ENCODE measurements at places on chromosomes 5 and 9.
A peak's percentile ranks its signal among the peaks of the same experiment; 100 is the strongest.

DNA sequence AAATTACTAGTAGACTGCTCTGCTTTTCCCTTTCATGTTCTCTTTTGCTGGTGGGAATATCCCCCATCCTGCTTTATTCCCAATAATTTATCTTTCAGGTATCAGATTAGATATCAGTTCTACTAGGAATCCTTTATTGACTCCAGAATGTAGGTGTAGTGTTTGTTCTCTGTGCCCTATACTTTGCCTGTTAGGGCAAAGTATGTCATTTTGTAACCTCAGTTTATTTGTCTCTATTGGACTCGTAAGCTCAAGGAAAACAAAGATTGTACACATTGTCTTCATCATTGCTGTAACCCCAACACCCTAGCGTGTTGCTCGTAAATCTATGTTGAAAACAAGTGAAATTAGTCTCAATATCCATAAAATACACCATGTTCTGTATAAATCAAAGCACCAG, 190.5 kb downstream of the COMMD10 start:
- DNase-seq, result no peak

DNA sequence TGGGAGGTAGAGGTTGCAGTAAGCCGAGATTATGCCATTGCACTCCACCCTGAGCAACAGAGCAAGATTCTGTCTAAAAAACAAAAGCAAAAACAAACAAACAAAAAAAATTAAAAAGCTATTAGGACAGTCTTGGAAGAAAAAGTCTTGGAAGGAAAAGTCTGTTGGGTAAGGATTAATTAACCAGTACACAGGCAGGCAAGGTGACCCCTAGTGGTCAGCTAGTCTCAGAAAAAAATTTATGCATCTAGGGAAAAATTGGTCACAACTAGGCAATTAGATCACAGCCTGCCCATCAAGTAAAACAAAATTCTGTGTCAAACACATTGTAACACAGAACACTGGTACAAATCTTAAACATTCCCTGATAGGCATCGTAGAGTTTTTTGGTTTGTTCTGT, 6.7 kb upstream of the ANKRD18B start:
- no peak for DNase-seq

DNA sequence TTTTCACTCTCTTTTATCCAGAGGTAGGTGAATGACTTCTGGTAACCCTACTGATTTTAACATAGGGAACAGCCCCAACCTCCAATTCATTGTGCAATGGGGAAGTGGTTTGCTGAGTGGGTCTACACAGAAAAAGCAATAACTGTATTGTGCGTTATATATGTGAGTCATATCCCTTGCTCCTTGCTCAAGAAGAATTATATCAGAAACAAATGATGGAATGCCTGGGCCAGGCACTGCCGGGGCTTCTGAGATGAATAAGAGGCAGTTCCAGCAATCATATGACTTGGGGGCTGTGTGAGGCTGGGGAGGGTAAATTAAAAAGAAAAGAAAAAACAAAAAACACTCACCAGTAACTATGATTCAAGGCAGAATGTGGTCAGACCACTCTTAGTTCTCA, 79.2 kb upstream of the ABCA1 start:
- no peak for DNase-seq

DNA sequence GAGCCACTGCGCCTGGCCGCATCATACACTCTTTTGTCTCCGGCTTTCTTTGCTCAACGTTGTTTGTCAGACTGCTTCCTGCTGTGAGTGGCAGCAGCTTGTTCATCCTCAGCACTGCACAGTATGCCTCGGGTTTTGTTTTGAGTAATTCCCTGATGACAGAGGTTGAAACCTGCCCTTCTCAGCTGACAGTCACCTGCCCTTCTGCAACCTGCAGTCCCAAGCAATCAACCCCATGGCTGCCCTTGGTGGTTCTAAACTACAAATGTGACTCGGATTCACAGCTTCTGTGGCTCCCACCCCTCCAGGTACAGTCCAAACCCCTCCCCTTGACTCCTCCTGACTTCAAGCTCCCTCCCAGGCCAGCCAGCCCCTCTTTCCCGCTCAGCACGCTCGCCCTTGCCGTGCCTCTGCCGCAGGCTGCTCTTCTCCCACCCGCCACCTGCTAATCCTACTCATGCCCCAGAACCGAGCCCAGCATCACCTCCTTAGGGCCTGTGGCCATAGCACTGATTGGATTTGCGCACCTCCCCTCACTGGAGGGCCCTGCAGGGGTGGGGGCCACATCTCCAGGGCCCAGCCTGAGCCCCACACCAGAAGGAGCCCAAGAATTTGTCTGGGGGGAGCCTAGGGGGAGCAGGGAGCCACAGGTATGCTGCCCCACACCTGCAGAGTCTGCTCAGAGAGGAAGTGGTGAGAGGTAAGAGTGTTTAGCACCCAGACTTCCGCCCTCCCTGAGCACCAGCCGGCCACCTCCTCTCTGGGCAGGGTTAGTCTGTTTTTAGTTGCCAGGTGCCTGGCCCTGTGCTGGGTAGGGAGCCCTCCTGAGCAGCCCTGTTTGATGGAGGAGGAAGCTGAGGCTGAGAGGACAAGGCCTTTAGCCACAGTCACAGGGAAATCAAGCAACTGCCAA, 10.1 kb downstream of the EEIG1 start:
- peak; percentile 78 for DNase-seq

- no peak for DNase-seq
Measured at GRCh38 chr5:14595189-14595588, 13.6 kb downstream of the OTULINL start.

- DNase-seq, result no peak
Measured at GRCh38 chr5:91643797-91644196, 260.7 kb upstream of the ARRDC3 start.

GRCh38 chr5:149185067-149185466, 43.8 kb downstream of the ABLIM3 start:
- no peak for DNase-seq

DNA sequence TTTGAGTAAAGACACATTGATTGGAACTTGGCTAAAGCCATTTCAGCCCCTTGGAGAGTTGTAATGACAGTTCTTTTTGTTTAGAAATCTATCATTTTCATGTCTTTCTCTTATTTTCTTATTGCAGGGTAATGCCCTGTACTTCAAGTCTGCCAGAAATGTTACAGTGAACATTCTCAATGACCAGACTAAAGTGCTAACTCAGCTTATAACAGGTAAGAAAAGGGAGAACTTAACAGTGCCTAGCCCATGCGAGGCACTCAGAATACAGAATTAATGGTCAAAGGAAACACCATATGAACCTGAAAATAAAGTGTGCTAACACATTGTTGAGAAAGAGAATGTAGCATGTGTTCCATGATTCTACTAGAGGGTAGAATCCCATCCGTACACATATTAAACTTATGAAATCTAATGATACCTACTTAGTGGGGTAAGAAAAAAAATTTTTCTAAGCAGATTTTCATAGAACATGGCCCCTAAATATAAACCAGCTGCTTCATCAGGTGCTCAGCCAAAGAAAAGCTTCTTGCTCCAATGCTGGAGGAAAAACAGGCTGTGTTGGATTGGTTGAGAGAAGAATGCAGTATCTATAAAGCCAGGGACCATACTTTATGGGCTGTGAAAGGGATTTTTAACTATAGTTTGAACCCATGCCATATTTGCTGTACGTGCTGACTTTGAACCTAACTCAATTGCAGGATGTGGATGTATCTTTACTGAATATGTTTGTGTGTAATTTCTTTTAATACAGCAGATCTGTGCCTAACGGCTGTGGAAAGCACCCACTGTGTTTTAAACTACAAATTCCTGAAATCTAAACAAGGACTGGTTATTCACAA, 260.8 kb upstream of the PPP1R2B start:
- no peak for DNase-seq

- no peak for DNase-seq
Measured at GRCh38 chr5:62260513-62260912, 45.5 kb upstream of the KIF2A start.

DNA sequence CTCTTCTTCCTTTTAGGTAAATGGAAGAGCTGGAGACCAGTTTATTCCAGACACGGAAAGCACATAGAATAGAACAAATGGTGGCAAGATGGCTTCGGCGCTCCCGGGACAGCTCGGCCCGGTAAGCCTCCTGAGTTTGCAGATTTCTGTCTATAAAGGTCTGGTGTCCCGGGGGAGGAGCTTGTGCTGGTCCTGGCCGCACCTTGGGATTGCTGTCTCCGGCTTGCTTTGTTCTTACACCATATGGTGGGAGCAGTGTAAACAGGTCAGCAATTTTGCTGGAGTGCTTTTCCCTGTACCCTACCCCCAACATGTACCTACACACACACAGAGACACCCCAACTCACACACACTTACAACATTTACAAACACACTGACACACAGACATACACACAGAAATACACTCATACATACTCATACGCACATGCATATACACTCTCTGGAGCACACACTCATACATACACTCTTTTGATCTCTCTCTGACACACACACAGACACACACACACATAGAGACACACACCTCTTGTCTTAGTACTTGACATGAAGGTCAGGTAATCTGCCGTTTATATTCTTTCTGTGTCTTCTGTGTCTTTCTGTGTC, 42.0 kb downstream of the FRMPD1 start:
- no peak for DNase-seq

DNA sequence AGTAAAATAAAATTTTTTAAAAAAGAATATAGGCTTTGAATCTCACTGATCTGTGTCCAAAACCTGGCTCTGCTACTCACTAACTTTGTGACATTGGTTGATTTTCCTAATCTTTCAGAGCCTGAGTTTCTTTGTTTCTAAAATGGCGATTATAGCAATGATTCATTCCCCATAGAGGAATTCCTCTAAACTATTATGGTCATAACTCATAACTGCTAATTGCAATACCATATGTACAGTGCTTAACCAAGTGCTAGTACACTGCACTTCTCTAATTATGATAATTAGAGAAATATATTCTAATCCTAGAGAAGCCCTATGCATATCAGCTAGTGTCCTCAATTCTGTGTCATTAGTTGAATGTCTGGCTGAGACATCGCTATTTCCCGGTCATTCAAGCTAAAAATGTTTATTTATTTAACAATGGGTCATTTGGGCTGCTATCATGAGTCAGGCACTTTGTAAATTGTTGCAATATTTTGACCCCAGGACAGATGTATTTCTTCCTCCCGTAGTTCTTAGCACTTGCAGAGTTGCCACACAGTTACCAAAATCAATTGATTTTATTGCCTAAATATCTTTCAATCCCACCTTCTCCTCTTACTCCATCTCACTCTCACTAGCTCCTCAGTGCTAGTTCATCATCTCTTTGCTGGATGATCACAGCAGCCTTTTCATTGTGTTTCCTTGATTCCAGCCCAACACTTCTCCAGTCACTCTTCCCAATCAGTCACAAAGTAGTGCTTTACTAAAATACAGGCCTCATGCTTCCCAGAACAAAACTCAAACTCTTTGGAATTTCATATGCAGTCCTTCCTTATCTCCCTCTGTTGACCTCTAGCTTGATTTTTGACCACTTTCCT, 200.9 kb upstream of the PAPPA start:
- no peak for DNase-seq
